ENCODE measurements at places on chromosomes 16 and 17. TPM values are rescaled to one million over a fixed set of nuclear protein-coding genes. Genes with fewer than 3 reads are reported as not detected.
A peak's percentile ranks its signal among the peaks of the same experiment; 100 is the strongest.

KRT17 gene
- polyA plus RNA-seq: 0.83 TPM

PRSS27 gene
- polyA plus RNA-seq: 0.33 TPM

OR2C1 gene
- polyA plus RNA-seq: not detected

ABCC11 gene
- polyA plus RNA-seq: 0.06 TPM

OR1F1 gene
- 0.17 TPM for polyA plus RNA-seq

KLHL11 gene
- polyA plus RNA-seq: 2.9 TPM

PIPOX gene
- 0.62 TPM for polyA plus RNA-seq

DNA sequence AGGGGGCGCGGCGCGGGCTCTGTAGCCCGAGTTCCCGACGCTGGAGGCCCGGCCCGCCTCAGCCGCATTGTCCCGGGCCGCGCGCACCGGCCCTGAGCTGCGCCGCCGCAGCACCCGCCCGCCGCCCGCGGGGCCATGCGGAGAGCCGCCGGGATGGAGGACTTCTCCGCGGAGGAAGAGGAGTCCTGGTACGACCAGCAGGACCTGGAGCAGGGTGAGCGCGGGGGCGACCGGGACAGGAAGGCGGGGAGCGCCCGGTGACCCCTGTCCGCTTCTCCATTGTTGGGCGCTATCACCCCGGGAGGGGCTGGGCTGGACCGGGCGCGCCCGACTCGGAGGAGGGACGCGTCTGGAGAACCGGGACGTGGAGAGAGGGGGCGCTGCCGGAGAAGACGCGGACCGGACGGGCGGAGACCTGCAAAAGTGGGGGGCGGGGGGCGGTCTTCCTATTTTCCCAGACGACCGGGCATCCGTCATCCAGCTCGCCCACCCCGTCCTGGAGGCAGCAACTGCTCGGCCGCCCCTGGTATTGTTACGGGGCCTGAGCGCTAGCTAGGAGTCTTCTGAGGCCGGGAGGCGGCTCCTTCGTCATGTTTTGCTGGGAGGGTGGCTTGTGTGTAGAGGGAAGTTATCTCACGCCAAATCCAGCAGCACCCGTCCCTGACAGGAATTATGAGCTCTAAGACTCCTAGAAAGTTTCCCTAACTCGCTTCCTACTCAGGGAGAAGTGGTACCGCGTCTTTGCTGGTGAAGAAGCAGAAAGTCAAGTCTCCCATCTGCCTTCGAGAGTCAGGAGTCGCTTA lies 678 bp downstream of the CDR2L start:
- H3K4me3 ChIP-seq: peak overlapping the region; percentile 67
- peak overlapping the region; percentile 93 for H3K27ac ChIP-seq
- H3K27me3 ChIP-seq: no peaks in the 10 kb centered on the region
- DNase-seq: peak; percentile 84
- no peaks in the 10 kb centered on the region for H3K36me3 ChIP-seq
- peaks cover 9% of the 10 kb centered on the region for H3K4me1 ChIP-seq

GRCh38 chr16:22736791-22737190 lies 77.2 kb upstream of the HS3ST2 start:
- H3K4me1 ChIP-seq: no peaks in the 10 kb centered on the region
- H3K4me3 ChIP-seq: no peak overlapping the region
- H3K27me3 ChIP-seq: no peaks in the 10 kb centered on the region
- no peaks in the 10 kb centered on the region for H3K36me3 ChIP-seq
- no peak for DNase-seq
- H3K27ac ChIP-seq: no peak overlapping the region

DNA sequence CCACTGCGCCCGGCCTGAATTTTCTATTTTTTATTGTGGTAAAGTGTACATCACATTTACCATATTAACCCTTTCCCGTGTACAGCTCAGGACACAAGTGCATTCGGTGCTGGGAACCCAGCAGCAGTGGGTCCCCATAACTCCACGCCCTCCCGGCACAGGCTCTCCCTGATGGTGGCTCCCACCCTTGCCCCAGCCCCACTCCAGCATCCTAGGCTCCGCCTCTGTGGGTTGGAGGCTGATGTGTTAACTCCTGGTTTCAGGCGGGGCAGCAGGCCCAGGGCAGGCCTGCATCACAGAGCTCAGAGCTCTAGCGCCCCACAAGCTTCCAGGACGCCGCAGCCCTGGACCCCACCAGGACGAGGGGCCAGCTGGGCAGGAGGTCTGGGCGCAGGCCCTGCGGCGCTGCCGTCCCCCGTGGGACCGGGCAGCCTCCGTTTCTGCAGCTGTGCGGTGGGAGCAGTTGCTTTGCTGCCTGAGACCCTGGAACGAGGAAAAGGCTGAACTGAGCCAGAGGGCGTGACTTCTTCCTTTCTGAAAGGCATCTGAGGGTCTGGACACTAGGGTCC lies 19.6 kb downstream of the ZFPM1 start:
- no peaks in the 10 kb centered on the region for H3K36me3 ChIP-seq
- H3K4me3 ChIP-seq: no peak overlapping the region
- no peak overlapping the region for H3K27ac ChIP-seq
- DNase-seq: no peak
- peaks cover 6% of the 10 kb centered on the region for H3K4me1 ChIP-seq
- H3K27me3 ChIP-seq: no peaks in the 10 kb centered on the region

GRCh38 chr16:68800257-68800875 lies 43.0 kb upstream of the TANGO6 start:
- H3K27me3 ChIP-seq: no peaks in the 10 kb centered on the region
- peak; percentile 69 for DNase-seq
- no peaks in the 10 kb centered on the region for H3K36me3 ChIP-seq

DNA sequence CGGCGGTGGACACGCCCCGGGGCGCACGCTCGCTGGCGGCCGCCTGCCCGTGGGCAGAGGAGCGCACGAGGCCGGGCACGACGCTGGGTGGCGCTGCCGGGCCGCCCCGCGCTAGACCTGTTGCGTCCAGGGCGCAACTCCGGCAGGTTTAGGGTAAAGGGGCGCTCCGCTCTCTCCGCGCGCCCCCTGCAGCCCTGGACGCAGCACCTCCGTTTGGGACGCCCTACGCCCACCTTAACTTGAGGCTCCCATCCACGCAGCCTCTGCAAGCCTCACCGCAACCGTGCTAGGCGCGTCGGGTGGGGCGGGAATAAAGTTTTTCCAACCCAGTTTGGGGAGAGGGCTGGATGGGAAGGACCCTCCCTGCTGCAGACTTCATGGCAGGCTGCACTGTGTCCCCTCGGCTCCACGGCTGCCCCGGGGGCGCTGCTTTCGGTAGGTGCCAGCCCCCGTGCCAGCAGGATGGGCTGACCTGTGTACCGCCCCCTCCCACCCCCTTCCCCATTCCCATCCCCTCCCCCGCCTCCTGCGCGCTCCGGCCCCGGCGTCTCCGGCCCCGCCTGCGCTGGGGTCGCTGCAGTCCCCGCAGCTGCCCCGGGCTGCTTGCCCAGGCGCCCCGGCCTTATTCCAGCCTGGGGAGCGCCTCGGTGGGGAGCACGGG lies at the start of gene SYT17:
SYT17 (plus strand) TSS at position 531 of the 661 bp plus-strand sequence. CDS start 407 bp downstream, outside the sequence.
- peaks cover 32% of the 10 kb centered on the region for H3K27me3 ChIP-seq
- no peaks in the 10 kb centered on the region for H3K36me3 ChIP-seq
- DNase-seq: peak; percentile 65

- H3K27me3 ChIP-seq: no peaks in the 10 kb centered on the region
- H3K4me1 ChIP-seq: peaks cover 3% of the 10 kb centered on the region
- H3K36me3 ChIP-seq: no peaks in the 10 kb centered on the region
- H3K27ac ChIP-seq: no peak overlapping the region
- no peak overlapping the region for H3K4me3 ChIP-seq
- no peak for DNase-seq
Observed at GRCh38 chr16:12323007-12323758, 346.6 kb downstream of the SNX29 start.

DNA sequence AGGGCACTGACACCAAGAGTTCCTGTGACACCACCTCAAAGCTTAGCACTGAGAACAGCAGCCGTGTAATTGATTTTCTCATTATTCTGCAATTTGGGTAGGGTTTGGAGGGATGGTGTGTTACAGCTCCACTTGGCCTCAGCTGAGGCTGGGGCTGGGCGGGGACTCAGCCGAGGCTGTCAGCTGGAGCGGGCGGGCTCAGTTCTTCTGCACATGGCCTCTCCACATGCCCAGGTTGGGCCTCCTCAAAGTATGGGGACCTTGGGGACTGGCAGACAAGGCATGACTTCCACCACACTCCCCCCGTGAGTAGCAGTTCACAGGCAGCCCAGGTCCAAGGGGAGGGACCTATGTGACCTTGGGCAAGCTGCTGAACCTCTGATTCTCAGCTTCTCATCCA lies 171.5 kb downstream of the IRF8 start:
- no peak for DNase-seq
- peaks cover 2% of the 10 kb centered on the region for H3K27me3 ChIP-seq
- H3K36me3 ChIP-seq: no peaks in the 10 kb centered on the region
- no peak overlapping the region for H3K4me3 ChIP-seq
- H3K27ac ChIP-seq: no peak overlapping the region

- no peak overlapping the region for H3K27ac ChIP-seq
- peaks cover 23% of the 10 kb centered on the region for H3K4me1 ChIP-seq
- no peaks in the 10 kb centered on the region for H3K36me3 ChIP-seq
- no peaks in the 10 kb centered on the region for H3K27me3 ChIP-seq
- no peak overlapping the region for H3K4me3 ChIP-seq
- no peak for DNase-seq
Observed at GRCh38 chr17:63282455-63282854, 163.7 kb downstream of the CYB561 start.

DNA sequence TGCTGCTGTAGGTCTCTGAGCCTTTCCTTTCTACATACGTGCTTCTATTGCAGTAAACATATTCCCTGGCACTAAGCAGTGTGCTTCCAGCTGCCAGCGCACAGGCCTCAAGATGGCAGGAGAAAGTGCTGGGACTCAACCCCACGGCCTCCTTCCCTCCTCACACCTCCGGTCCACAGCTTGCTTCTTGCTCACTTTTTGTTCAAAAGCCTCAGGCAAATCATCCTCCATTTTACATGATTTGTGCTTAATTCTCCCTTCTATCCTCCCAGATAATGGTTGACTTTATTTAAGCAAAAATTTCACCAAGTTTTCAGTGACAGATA lies 5.4 kb downstream of the CDK5R1 start:
- no peaks in the 10 kb centered on the region for H3K36me3 ChIP-seq
- no peak overlapping the region for H3K27ac ChIP-seq
- no peak overlapping the region for H3K4me3 ChIP-seq
- DNase-seq: no peak

DNA sequence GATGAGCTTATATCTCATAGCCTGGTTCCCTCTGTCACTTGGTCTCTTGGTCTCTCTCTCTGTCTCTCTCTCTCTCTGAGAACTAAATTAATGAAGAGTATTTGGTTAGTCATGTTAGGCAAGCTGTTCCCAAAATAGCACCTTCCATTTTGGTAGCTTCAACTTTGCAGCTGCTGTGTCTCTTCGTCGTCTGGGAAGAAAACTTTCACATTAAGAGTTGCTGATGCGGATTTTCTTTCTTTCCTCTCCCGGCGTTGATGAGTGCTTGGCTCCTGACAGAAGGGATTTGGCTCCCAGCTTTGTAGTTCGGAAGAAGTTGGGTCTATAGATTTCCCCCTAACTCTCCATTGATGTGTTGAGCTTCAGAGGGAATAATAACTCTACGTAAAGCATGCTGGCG lies at the start of gene RBFOX1:
RBFOX1 (plus strand) TSS at position 235 of the 400 bp plus-strand sequence.
- no peak for DNase-seq
- H3K27me3 ChIP-seq: no peaks in the 10 kb centered on the region
- no peaks in the 10 kb centered on the region for H3K4me1 ChIP-seq
- no peaks in the 10 kb centered on the region for H3K36me3 ChIP-seq

GRCh38 chr17:32256012-32256700 lies 9.5 kb upstream of the RHBDL3 start:
- H3K4me3 ChIP-seq: no peak overlapping the region
- H3K4me1 ChIP-seq: no peaks in the 10 kb centered on the region
- H3K27ac ChIP-seq: no peak overlapping the region
- H3K36me3 ChIP-seq: no peaks in the 10 kb centered on the region
- peaks cover 18% of the 10 kb centered on the region for H3K27me3 ChIP-seq
- no peak for DNase-seq

DNA sequence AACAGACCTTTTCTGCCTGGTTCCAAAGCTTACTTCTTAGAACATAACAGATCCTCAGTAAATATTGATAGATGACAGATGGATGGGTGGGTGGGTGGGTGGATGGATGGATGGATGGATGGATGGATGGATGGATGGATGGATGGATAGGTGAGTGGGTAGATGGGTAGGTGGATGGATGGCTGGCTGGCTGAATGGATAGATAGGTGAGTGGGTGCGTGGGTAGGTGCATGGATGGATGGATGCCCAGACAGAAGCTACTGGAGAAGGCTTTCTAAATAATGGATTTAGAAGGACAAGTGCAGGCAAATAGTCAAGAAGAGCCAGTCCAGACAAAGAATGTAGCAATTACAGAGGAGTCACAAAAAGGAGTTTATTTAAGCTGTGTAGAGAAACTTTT lies 19.6 kb downstream of the SCNN1G start:
- no peak for DNase-seq
- H3K27ac ChIP-seq: no peak overlapping the region
- no peaks in the 10 kb centered on the region for H3K4me1 ChIP-seq
- peaks cover 2% of the 10 kb centered on the region for H3K27me3 ChIP-seq
- H3K36me3 ChIP-seq: no peaks in the 10 kb centered on the region

DNA sequence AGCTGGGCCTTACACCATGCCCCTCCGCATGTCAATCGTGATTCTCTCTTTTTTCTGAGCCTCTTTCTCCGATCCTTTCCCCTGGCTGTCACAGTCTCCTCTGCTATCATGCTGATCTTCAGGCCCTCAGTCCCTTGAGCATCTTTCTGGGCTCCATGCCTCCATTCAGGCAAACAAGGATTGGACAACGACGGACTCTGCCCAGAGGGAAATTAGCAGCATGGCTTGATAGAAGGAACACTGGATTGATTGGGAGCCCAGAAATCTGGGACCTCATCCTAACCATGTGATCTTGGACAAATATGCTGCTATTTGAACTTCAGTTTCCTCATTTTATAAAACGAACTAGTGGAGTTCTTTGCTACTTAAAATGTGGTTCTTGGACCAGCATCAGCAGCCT lies 19.6 kb upstream of the PHF12 start:
- H3K27ac ChIP-seq: no peak overlapping the region
- no peaks in the 10 kb centered on the region for H3K27me3 ChIP-seq
- no peaks in the 10 kb centered on the region for H3K4me1 ChIP-seq
- no peak for DNase-seq
- H3K4me3 ChIP-seq: no peak overlapping the region

- peaks cover 12% of the 10 kb centered on the region for H3K27me3 ChIP-seq
- DNase-seq: no peak
- no peaks in the 10 kb centered on the region for H3K36me3 ChIP-seq
- H3K4me1 ChIP-seq: no peaks in the 10 kb centered on the region
- no peak within 1 kb of the TSS for H3K27ac ChIP-seq
Observed at GRCh38 chr16:71526111-71526631, at the start of gene CHST4. TSS of gene CHST4 (plus strand) at chr16:71526426. CDS start at chr16:71536678, 10,252 bp downstream.

- H3K4me1 ChIP-seq: peaks cover 39% of the 10 kb centered on the region
- H3K27ac ChIP-seq: peak overlapping the region; percentile 75
- no peaks in the 10 kb centered on the region for H3K27me3 ChIP-seq
- peaks cover 5% of the 10 kb centered on the region for H3K36me3 ChIP-seq
- peak; percentile 86 for DNase-seq
Observed at GRCh38 chr16:18803569-18804462, 2.5 kb upstream of the ARL6IP1 start.

GRCh38 chr17:5830921-5831320 lies 239.3 kb upstream of the WSCD1 start:
- H3K36me3 ChIP-seq: no peaks in the 10 kb centered on the region
- H3K4me3 ChIP-seq: no peak overlapping the region
- H3K27me3 ChIP-seq: no peaks in the 10 kb centered on the region
- H3K27ac ChIP-seq: no peak overlapping the region
- peaks cover 59% of the 10 kb centered on the region for H3K4me1 ChIP-seq
